ENCODE measurements at places on chromosomes 2 and 18. TPM values are rescaled to one million over a fixed set of nuclear protein-coding genes. Genes with fewer than 3 reads are reported as not detected.

The TMEM17 gene
- 1.3 TPM for total RNA-seq

The PXDN gene
- total RNA-seq = 509 TPM

The AQP12B gene
- total RNA-seq = not detected

The ZBTB14 gene
- total RNA-seq = 5.0 TPM

The SPIRE1 gene
- total RNA-seq = 14.9 TPM

The CAD gene
- 22.5 TPM for total RNA-seq

The SLC14A1 gene
- total RNA-seq = not detected

The FZD7 gene
- total RNA-seq = 30.3 TPM

The GAD1 gene
- total RNA-seq = not detected

The ASXL3 gene
- total RNA-seq = 2.2 TPM

The USP37 gene
- total RNA-seq = 6.6 TPM

The C1GALT1C1L gene
- total RNA-seq = 0.39 TPM

Measured in epithelial cell of alveolus of lung (primary cell).